ENCODE measurements at places on chromosomes 13 and 19.

DNA sequence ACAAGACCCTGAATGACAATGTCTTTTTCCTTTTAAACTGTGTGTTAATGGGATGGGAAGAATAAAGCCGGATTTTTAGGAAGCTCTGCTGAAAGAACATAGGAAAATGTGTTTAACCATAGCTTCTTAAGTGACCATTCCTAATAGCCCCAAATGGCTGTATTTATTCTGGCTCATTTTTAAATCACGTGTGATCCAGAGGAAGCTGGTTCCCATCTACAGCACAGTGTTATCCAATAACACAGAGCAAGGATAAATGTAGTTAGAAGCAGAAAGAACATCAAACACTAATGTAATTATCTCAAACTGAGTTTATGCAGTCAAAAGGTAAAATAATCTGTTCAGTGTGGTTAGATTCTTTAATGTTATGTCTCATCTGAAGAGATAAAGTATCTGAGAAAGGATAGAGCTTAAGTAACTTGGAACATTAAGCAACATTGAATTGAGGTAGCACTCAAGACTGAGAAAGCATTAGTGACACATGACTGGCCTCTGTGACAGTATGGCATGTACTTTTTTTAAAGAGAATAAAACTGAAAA lies 853.3 kb downstream of the GPC5 start:
- DNase-seq: no peak

DNA sequence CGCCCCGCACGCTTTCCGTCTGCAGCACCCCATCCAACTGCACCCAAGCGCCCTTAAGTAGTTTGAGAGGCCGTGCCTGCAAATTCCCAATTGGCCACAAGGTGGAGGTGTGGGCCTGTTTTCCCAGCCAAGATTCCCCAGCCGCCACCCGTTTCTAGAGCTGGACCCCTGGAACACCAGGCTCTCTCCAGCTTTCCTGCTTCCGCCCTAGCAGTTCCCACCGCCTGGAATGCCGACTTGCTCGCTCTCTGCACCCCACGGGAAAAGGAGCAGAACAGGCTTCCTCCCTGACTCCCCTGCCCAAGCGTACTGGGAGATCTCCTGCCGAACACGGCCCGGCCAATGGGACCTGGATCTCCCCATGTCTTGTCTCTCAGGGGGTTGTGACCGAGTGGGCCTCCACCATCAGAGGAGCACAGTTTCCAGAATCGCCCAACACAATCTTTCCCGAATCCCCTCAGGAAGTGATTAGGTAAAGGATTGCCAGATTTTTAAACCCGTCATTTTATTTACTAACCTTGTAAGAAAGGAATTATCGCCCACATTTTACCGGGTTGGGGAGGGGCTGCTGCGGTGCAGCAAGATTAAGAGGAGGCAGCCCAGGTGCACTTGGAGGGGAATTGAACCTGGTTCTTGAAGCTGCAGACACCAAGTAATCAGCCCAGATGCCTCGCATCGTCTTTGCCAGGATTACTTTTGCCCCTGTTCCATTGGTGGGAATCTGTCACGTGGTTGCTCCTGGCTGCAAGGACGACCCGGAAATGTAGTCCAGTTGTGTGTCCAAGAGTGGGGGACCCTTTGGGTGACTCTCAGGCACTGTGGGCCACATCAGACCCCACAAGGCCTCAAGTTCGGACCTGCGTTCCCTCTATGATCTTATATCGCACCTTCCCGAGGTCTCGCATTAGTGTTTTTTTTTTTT lies 3.5 kb upstream of the NAPSA start:
- DNase-seq: peak; percentile 77

GRCh38 chr19:1394252-1395193 lies 6.8 kb downstream of the GAMT start:
- no peak for DNase-seq

DNA sequence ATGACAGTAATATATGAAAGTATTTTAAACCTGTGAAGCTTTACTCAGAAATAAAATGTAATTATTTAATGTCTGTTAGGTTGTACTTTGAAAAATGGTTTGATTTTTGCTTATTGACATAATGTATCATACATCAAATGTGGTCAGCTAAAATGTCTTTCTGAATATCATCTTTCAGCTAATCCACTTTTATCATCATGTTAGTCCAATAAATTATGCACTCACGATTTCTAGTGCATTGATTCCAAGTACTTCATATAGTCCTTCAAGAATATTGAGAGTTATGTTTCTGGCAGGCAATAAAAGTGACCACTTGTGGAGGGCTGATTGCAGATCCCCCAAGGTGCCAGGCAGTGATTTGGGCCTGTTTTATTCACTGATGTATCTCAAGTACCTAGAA lies 1204.1 kb downstream of the OLFM4 start:
- no peak for DNase-seq

GRCh38 chr13:48801255-48801654 lies 147.5 kb downstream of the CYSLTR2 start:
- DNase-seq: no peak

DNA sequence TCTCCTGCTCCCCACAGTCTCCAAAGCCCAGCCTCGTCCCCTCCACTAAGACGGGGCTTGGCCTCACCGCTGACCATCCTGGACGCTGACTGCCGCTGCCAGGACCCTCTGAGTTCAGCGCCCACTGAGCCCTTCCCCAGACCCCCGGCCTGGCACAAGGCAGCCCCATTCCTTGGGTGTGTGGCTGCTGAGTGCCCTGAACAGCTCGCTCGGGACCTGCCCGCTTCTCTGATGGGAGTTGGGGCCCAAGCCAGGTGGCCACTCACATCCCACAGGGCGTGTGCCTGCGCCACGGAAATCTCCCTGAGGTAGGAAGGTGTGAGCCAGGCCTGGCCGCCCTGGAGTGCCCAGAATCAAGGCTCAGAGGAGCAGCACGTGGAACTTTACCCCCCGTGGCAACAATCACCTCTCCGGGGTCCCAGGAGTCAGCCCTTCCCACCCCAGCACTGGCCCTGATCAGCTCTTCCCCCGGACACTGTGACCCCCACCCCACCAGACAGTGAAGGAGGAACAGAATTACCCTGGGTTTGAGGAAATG lies 20.8 kb downstream of the C13orf46 start:
- no peak for DNase-seq

GRCh38 chr19:16217716-16218451 lies 20.2 kb downstream of the AP1M1 start:
- no peak for DNase-seq

DNA sequence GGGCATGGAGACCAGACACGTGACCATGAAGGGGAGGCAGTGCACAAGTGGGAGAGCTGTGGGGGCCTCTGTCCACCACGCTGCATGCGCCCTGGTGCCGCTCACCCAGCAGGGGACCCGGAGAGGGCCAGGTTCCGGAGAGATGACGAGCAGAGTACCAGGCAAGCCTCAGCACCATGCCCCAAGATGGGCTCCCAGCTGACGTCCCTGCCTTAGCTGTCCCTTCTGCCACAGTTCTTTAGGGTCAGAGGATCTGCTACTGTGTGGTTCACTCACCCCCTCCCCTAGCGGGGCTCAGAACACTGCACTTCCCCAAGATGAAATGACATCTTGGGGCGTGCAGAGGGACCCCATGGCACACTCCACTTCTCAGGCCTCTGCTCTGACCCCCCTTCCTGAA lies 9.6 kb upstream of the PRKD2 start:
- no peak for DNase-seq

DNA sequence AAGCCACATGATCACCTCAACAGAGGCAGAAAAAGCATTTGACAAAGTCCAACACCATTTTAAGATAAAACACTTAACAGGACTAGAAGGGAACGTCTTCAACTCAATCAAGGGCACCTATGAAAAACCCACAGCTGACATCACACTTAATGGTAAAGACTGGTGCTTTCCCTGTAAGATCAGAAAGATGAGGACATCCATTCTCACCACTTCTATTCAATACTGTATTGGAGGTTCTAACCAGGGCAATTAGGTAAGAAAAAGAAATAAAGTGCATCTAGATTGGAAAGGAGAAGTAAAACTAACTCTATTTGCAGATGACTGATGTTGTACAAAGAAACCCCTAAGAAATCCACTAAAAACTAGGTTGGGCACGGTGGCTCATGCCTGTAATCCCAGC lies 11.2 kb upstream of the AKAP8 start:
- no peak for DNase-seq

DNA sequence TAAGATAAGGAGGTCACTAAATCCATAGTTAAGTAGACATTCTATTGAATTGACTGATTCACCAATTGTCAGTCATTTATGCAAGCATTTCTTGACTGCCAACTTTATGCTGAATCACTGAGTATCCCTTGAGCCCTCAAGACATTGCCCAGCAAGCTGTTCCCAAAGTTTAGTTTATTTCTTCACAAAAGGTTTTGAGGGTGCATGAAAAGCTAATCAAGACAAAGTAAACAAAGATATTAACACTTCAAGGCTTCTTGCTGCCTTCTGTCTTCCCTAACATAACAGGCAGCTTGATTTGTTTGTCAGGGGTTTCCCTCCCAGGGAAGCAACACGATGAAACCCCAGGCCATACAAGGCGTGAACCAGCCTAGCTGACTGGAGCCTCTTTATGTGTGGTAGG lies 374.4 kb downstream of the SPRY2 start:
- DNase-seq: no peak

Data from NCI-H2081 (cell line).